Liver (tissue), 10 donors: ENCODE measurements at places on chromosomes 12 and 14. TPM values are rescaled to one million over a fixed set of nuclear protein-coding genes. Genes with fewer than 3 reads are reported as not detected.

- no peaks in the 10 kb centered on the region for H3K36me3 ChIP-seq
- H3K4me1 ChIP-seq, result no peaks in the 10 kb centered on the region
- no peak overlapping the region for H3K27ac ChIP-seq
Observed at GRCh38 chr14:99148131-99148530, 123.9 kb downstream of the BCL11B start.

DNA sequence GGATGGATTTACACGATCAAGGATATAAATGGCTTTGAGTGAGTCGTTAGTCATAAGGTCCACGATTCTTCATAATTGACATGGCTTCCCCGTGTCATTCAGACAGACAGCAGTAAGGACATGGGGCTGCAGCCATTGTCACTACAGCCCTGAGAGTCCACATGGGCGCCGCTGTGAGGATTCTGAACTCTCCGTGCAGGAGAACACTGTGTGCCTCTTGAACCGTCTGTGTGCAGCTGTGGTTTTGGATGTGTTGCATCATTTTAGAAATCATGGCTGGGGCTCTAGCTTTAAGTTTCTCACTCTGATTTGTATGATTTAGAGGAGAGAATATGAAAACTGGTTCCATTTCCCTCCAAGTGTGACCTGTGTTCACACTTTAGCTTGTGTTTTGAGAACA lies 47.2 kb downstream of the NPAS3 start:
- no peak overlapping the region for H3K27ac ChIP-seq
- H3K27me3 ChIP-seq, result no peaks in the 10 kb centered on the region
- H3K36me3 ChIP-seq, result no peaks in the 10 kb centered on the region
- H3K4me1 ChIP-seq, result no peaks in the 10 kb centered on the region
- no peak overlapping the region for H3K4me3 ChIP-seq

GRCh38 chr14:52227619-52228222 lies 39.8 kb upstream of the PTGDR start:
- H3K27me3 ChIP-seq, result no peaks in the 10 kb centered on the region
- no peak overlapping the region for H3K27ac ChIP-seq
- no peak overlapping the region for H3K4me3 ChIP-seq

DNA sequence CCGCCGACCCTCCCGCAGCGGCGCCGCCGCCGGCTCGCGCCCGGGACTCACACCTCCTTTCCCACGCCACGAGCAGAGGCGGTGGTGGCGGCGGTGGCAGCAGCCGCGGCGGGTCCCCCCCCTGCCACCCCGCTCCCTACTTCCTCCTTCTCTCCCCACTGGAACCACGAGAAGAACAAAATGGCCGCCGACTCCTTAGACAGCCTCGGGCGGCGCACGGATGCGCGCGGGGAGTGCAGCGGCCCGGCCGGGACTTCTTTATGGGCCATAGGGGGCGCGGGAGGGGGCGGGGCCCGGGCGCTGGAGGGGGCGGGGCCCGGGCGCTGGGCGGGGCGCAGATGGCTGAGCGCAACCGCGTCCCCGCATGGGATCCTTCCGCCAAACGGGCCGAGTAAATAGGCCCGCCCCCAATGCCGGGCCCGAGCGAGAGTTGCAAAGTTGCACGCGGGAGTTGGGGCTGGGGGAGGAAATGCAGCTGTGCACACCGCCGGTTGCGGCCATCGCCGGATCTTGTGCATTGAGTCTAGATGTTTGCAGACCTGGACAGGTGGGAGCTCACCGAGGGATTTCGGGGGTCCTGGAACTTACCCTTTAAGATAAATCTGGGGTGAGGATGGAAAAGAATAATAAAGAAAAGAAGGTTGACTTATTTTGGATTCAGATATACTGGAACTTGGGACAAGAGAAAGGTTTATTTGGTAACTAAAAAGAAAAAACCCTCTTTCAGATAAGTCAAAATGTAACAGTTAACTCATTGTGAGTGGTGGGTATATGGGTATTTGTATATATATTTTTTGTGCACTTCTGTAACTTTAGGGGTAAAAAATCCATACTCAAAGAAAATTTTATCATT lies at the start of gene PPP1CC:
Gene PPP1CC (minus strand): TSS at position 174 of the 853 bp plus-strand sequence. CDS start 184 bp downstream, outside the sequence.
- peaks cover 8% of the 10 kb centered on the region for H3K4me1 ChIP-seq
- H3K36me3 ChIP-seq, result no peaks in the 10 kb centered on the region
- H3K27me3 ChIP-seq, result no peaks in the 10 kb centered on the region
- peak within 1 kb of the TSS; percentile 91 for H3K4me3 ChIP-seq

DNA sequence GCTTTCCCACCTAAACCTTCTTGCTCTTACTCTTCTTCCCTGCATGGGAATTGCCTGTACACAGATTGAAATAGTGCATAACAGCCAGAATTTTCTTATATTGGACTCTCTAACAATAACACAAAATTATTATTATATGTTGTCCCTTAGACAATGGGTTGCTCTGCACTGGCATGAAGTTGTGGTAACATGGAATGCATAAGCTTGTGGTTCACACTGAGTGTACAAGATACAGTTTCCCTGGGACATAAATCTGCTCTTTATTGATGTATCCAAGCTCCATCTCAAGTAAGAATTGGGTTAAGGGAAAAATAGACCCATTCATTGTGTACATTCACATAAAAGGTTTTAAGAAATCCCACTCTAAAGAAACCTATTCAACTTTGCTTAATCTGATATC lies 114.4 kb upstream of the NTF3 start:
- no peaks in the 10 kb centered on the region for H3K4me1 ChIP-seq
- H3K36me3 ChIP-seq, result no peaks in the 10 kb centered on the region
- H3K4me3 ChIP-seq, result no peak overlapping the region
- H3K27ac ChIP-seq, result no peak overlapping the region
- DNase-seq, result no peak

DNA sequence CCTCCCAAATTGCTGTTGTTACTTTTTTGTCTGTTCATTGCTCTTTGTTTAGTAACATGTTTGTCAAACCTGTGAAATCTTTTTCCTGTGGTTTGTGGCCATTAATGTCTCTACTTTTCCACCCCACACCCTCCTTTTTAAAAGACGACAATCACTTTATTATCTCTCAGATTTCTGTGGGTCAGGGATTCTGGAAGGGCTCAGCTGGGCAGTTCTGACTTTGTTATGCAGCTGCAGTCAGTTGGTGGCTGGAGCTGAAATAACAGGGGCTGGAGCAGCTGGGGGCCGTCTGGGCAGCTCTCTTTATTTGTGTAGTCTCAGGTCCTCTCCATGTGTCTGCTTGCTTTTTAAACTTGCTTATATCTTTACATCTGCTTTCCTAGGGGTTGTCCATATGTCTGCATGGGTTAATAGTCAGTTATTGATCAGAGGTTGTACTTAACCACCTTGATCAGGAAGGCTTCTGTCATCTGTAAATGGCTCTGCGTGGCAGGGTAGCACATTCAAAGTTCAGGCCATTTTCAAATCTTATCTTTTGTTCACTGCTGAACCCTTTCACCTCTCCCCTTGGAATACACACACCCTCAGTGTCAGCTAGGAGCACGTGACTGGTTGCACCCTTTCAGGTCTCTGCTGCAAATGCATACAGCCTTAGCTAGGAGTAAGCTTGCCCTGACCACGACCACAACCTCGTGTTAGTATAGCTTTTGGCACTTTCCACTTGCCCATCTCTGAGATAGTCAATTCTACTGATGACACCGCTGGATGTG lies 27.9 kb downstream of the BORCS5 start:
- no peaks in the 10 kb centered on the region for H3K36me3 ChIP-seq
- peak overlapping the region; percentile 61 for H3K27ac ChIP-seq
- H3K27me3 ChIP-seq, result no peaks in the 10 kb centered on the region
- H3K4me3 ChIP-seq, result no peak overlapping the region

GRCh38 chr12:82963956-82964355 lies 277.2 kb downstream of the TMTC2 start:
- H3K27ac ChIP-seq, result no peak overlapping the region
- H3K27me3 ChIP-seq, result no peaks in the 10 kb centered on the region
- H3K36me3 ChIP-seq, result no peaks in the 10 kb centered on the region
- H3K4me1 ChIP-seq, result no peaks in the 10 kb centered on the region

- H3K27me3 ChIP-seq, result no peaks in the 10 kb centered on the region
- no peak for DNase-seq
Observed at GRCh38 chr12:98354520-98355035, 160.8 kb upstream of the TMPO start.

GRCh38 chr12:75437564-75437963 lies 43.0 kb upstream of the GLIPR1 start:
- no peaks in the 10 kb centered on the region for H3K36me3 ChIP-seq
- no peak overlapping the region for H3K4me3 ChIP-seq
- no peak overlapping the region for H3K27ac ChIP-seq
- H3K27me3 ChIP-seq, result no peaks in the 10 kb centered on the region
- no peaks in the 10 kb centered on the region for H3K4me1 ChIP-seq
- DNase-seq, result no peak

- H3K4me3 ChIP-seq, result no peak overlapping the region
- H3K36me3 ChIP-seq, result no peaks in the 10 kb centered on the region
- H3K27me3 ChIP-seq, result no peaks in the 10 kb centered on the region
- no peaks in the 10 kb centered on the region for H3K4me1 ChIP-seq
Observed at GRCh38 chr14:55332654-55333570, 61.7 kb downstream of the FBXO34 start.

DNA sequence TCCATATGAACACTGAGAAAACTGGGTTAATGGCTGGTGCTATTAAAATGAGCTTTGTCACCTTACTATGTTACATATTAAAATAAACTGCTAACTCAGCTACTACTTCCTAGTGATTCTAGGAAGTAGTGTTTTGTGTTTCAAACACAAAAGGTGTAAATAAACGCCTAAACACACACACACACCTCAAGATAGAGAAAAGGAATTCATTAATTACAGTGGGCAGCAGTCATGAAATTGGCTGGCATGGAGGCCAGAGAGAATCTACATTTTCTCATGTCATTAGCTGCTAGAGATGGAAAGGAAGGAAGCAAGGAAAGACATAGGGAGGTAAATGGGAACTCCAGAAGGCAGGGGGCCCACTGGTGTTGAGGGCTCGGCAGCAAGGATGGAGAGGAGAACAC lies 787 bp upstream of the PRMT5 start:
- H3K36me3 ChIP-seq, result no peaks in the 10 kb centered on the region
- peaks cover 17% of the 10 kb centered on the region for H3K4me1 ChIP-seq
- no peaks in the 10 kb centered on the region for H3K27me3 ChIP-seq
- H3K27ac ChIP-seq, result peak overlapping the region; percentile 79
- DNase-seq, result no peak
- H3K4me3 ChIP-seq, result peak overlapping the region; percentile 58

GRCh38 chr12:106954462-106955376 lies 988 bp upstream of the TMEM263 start:
- H3K27me3 ChIP-seq, result no peaks in the 10 kb centered on the region
- peak overlapping the region; percentile 22 for H3K4me3 ChIP-seq
- peaks cover 8% of the 10 kb centered on the region for H3K4me1 ChIP-seq
- no peaks in the 10 kb centered on the region for H3K36me3 ChIP-seq
- peak overlapping the region; percentile 93 for H3K27ac ChIP-seq

GRCh38 chr12:5954661-5955060 lies 9.6 kb upstream of the ANO2 start:
- H3K27ac ChIP-seq, result no peak overlapping the region
- no peaks in the 10 kb centered on the region for H3K4me1 ChIP-seq
- no peak for DNase-seq
- H3K27me3 ChIP-seq, result no peaks in the 10 kb centered on the region
- no peaks in the 10 kb centered on the region for H3K36me3 ChIP-seq

DNA sequence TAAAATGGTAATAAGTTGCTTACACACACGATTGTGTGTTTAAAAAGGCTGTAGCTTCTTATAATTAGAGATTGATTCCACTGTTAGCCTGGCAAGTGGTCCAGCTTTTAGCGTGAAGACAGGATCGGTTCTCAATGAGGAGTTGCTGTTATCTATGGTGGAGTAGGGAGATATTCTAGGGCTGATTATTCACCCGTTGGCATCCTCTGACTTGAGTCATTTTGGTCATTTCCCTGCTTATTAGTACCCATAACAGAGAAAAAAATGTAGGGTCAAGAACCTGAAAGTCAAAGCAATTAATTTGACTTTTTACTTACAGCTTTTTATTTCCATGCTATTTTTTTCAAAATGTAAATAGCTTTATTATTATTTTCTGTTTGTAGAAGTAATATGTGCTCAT lies 76.0 kb downstream of the KCNK13 start:
- H3K27ac ChIP-seq, result no peak overlapping the region
- no peaks in the 10 kb centered on the region for H3K27me3 ChIP-seq
- no peak overlapping the region for H3K4me3 ChIP-seq
- no peaks in the 10 kb centered on the region for H3K36me3 ChIP-seq
- H3K4me1 ChIP-seq, result no peaks in the 10 kb centered on the region

GRCh38 chr12:70507442-70507841 lies 129.8 kb downstream of the PTPRB start:
- H3K36me3 ChIP-seq, result no peaks in the 10 kb centered on the region
- H3K27me3 ChIP-seq, result no peaks in the 10 kb centered on the region

- no peak for DNase-seq
- no peaks in the 10 kb centered on the region for H3K27me3 ChIP-seq
- H3K36me3 ChIP-seq, result peaks cover 8% of the 10 kb centered on the region
- H3K4me3 ChIP-seq, result no peak overlapping the region
Observed at GRCh38 chr12:6960593-6961277, 9.6 kb downstream of the PTPN6 start.

DNA sequence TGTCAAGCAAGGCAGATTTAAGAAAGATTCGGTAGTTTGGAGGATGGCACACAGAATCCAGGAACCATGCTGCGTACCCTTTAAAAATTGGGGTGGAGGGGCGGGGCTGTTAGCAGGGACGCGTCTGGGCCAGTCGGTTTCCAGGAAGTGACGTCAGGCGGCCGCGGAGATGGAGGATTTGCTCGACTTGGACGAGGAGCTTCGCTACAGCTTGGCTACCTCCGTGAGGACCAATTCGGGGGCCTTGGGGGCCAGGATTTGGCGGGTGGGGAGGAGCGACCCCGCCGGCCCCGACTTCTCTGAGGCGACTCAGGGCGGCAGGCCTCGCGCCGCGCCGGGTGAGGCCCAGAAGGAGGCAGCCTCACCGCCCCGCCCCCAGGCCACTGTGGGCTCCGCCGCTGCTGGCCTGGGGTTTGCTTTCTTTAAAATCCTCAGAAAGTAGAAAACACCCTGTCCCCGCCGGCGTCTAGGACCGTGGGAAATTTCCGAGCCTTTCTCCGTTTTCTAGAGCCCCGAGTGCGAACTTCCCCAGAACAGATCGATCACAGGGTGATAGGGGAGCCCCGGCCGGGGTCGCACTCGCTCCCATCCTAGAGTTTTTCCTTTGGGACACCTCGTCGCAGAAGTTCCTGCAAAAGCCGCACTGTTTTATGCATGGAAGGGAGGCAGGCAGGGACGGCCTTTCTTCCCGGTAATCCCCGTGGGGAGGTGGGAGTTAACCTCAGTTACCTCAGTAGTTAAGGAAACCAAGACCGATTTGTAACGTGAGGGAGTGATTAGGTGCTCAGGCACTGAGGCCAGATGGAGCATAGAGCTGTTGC lies at the start of gene IFT43:
Gene IFT43 (plus strand): TSS at position 146 of the 821 bp plus-strand sequence. CDS start 24 bp downstream, at position 170.
- peak; percentile 91 for DNase-seq
- H3K4me3 ChIP-seq, result peak within 1 kb of the TSS; percentile 99
- H3K4me1 ChIP-seq, result peaks cover 10% of the 10 kb centered on the region
- H3K36me3 ChIP-seq, result no peaks in the 10 kb centered on the region

- H3K27ac ChIP-seq, result no peak overlapping the region
- DNase-seq, result no peak
- H3K36me3 ChIP-seq, result no peaks in the 10 kb centered on the region
- H3K4me3 ChIP-seq, result no peak overlapping the region
- H3K27me3 ChIP-seq, result peaks cover 2% of the 10 kb centered on the region
Observed at GRCh38 chr12:130114952-130115351, 47.3 kb upstream of the FZD10 start.

The FAM222A gene
- 1.8 TPM for total RNA-seq

The SYNDIG1L gene
- 0.08 TPM for total RNA-seq

The MAGOHB gene
- 8.1 TPM for total RNA-seq

The TAS2R9 gene
- total RNA-seq, result not detected

The MYF6 gene
- total RNA-seq, result not detected

The CCDC175 gene
- total RNA-seq, result not detected

The IL22 gene
- not detected for total RNA-seq
